HCT116 (cell line): ENCODE measurements at places on chromosomes 2 and 18.

GRCh38 chr2:16642088-16642487 lies 23.5 kb downstream of the CYRIA start:
- DNase-seq = no peak

GRCh38 chr2:208686665-208687064 lies 280.1 kb downstream of the PTH2R start:
- DNase-seq = no peak

DNA sequence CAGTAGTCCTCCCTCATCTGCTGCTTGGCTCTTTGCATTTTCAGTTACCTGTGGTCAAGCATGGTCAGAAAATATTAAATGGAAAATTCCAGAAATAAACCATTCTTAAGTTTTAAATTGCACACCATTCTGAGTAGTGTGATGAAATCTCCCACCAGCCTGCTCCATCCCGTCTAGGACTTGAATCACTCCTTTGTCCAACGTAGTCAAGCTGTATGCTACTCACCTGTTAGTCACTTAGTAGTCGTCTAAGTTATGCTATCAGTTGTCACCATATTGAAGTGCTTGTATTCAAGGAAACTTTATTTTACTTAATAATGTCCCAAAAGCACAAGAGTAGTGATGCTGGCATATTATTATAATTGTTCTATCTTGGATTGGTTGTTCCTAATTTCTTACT lies 172.5 kb downstream of the FIGN start:
- DNase-seq = no peak

GRCh38 chr2:31812051-31812798 lies 198.6 kb downstream of the MEMO1 start:
- no peak for DNase-seq

DNA sequence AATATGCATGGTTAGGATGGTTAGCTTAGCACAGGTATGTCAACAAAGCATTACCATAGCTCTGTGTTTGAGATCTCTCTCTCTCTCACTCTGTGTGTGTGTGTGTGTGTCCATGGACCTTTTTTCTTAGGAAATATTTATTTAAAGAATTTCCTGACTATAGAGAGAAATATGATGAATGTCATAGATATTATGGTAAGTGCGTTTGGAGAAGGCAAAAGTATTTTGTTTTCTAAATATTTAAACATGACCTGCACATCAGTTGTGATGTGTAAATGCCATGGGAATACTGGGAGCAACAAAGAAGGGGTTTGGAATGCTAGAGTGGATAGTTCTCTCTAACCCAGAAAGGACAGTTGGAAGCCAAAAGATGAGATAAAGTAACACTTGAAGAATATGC lies 3.9 kb upstream of the TMEM178A start:
- no peak for DNase-seq
